ENCODE measurements at places on chromosomes 4 and X. TPM values are rescaled to one million over a fixed set of nuclear protein-coding genes. Genes with fewer than 3 reads are reported as not detected.

The DDX53 gene
- polyA plus RNA-seq = not detected

The SH3RF1 gene
- 1.4 TPM for polyA plus RNA-seq

The CCSER1 gene
- 1.3 TPM for polyA plus RNA-seq

The GUCY1B1 gene
- 3.6 TPM for polyA plus RNA-seq

The PGM2 gene
- 5.4 TPM for polyA plus RNA-seq

The PPARGC1A gene
- polyA plus RNA-seq = 0.53 TPM

The AFF2 gene
- 0.53 TPM for polyA plus RNA-seq

The KLB gene
- not detected for polyA plus RNA-seq

The CXXC4 gene
- 0.15 TPM for polyA plus RNA-seq

The MAGIX gene
- polyA plus RNA-seq = 2.1 TPM

The DIPK2B gene
- 2.0 TPM for polyA plus RNA-seq

The NRK gene
- not detected for polyA plus RNA-seq

GRCh38 chr4:109046471-109047201 lies 255.8 kb downstream of the COL25A1 start:
- H3K4me1 ChIP-seq = peaks cover 15% of the 10 kb centered on the region
- H3K27ac ChIP-seq = peak overlapping the region; percentile 30
- H3K27me3 ChIP-seq = no peaks in the 10 kb centered on the region

- no peak for DNase-seq
- no peak overlapping the region for H3K4me3 ChIP-seq
- peak overlapping the region; percentile 0 for H3K27ac ChIP-seq
- no peaks in the 10 kb centered on the region for H3K36me3 ChIP-seq
- H3K27me3 ChIP-seq = no peaks in the 10 kb centered on the region
- no peaks in the 10 kb centered on the region for H3K4me1 ChIP-seq
These were observed 3.8 kb downstream of the TCEAL9 start for GRCh38 chrX:103360092-103360491.

GRCh38 chrX:16136080-16136479 lies 12.7 kb downstream of the GRPR start:
- H3K27me3 ChIP-seq = no peaks in the 10 kb centered on the region
- H3K4me1 ChIP-seq = no peaks in the 10 kb centered on the region
- no peaks in the 10 kb centered on the region for H3K36me3 ChIP-seq
- H3K27ac ChIP-seq = no peak overlapping the region

DNA sequence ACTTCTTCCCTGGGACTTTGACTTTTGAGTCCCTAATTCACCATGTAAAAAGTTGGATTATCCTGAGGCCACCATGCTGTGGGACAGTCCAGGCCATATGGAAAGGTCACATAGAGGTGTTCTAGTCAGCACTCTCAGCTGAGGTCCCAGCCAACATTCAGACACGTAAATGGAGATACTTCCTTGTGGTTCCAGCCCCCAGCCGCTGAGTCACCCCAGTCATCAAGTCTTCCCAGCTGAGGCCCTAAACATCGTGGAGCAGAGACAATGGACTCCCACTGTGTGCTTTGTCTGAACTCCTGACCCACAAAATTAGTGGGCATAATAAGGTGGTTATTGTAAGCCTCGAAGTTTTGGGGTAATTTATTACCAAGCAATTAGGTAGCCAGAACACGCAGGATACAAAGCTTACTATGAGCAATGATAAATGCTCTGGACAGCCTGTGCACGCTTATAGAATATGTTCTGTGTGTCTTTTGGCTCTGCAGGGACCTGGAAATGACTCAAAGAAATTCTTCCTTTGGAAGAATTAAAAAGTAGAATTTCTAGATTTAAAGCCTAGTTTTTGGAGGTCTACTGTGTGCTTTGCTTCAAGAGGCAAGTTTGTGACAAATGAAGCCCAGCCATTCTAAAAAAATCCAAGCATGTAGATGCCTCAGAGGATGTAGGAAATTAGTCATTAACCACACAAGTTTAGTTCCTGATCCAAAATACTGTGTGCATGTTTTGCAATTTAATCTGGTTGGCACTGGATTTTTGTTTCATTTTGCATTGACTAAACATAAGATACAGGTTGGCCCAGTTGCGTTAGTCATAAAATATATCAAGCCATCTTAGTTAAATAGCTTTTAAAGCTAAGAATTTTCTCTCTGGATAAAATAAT lies 33.2 kb upstream of the SLC9A7 start:
- H3K4me3 ChIP-seq = no peak overlapping the region
- no peak for DNase-seq
- H3K27me3 ChIP-seq = no peaks in the 10 kb centered on the region
- H3K27ac ChIP-seq = no peak overlapping the region
- H3K4me1 ChIP-seq = peaks cover 13% of the 10 kb centered on the region
- H3K36me3 ChIP-seq = no peaks in the 10 kb centered on the region

- peaks cover 13% of the 10 kb centered on the region for H3K4me1 ChIP-seq
- peak overlapping the region; percentile 85 for H3K27ac ChIP-seq
- H3K27me3 ChIP-seq = no peaks in the 10 kb centered on the region
- H3K36me3 ChIP-seq = no peaks in the 10 kb centered on the region
- peak; percentile 81 for DNase-seq
These were observed 731 bp downstream of the BRWD3 start for GRCh38 chrX:80808881-80809411.

- peaks cover 25% of the 10 kb centered on the region for H3K4me1 ChIP-seq
- no peaks in the 10 kb centered on the region for H3K27me3 ChIP-seq
- H3K36me3 ChIP-seq = no peaks in the 10 kb centered on the region
- peak overlapping the region; percentile 42 for H3K27ac ChIP-seq
- H3K4me3 ChIP-seq = no peak overlapping the region
These were observed 5.1 kb upstream of the CXCL8 start for GRCh38 chr4:73735231-73735630.

DNA sequence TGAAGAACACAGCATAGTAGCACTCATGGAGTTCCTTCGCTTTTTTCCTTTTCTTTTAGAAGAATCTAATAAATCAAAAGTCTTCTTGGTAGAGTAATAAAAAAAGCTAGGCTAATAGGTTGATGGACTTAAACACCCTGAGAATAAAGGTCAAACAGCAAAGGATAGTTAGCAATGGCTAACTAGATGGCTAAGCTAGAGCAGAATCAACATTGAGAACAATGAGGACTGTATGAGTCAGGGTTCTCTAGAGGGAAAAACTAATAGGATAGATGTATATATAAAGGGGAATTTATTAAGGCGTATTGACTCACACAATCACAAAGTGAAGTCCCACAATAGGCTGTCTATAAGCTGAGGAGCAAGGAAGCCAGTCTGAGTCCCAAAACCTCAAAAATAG lies 550.9 kb downstream of the GLUD2 start:
- no peaks in the 10 kb centered on the region for H3K27me3 ChIP-seq
- no peak for DNase-seq
- H3K27ac ChIP-seq = no peak overlapping the region
- H3K36me3 ChIP-seq = no peaks in the 10 kb centered on the region
- H3K4me1 ChIP-seq = no peaks in the 10 kb centered on the region

DNA sequence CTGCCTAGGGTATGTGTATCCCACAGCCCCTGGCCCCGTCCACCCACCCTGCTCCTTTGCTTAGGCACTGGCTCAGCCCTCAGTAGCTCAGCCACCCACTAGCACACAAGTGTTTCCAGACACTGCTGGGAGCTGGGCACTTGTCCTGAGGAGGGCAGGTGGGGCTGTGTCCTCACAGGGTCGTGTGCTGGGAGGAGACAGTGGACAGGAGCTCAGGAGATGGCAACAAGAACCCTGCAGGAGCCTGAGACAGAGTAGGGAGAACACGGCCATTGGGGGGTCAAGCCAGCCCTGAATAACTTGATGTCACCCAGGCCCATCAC lies 5.5 kb upstream of the CPLX1 start:
- no peak for DNase-seq
- no peak overlapping the region for H3K4me3 ChIP-seq
- peaks cover 14% of the 10 kb centered on the region for H3K27me3 ChIP-seq
- peaks cover 5% of the 10 kb centered on the region for H3K4me1 ChIP-seq
- H3K27ac ChIP-seq = no peak overlapping the region
- H3K36me3 ChIP-seq = no peaks in the 10 kb centered on the region

- DNase-seq = no peak
- no peaks in the 10 kb centered on the region for H3K36me3 ChIP-seq
- no peaks in the 10 kb centered on the region for H3K4me1 ChIP-seq
- H3K4me3 ChIP-seq = no peak overlapping the region
These were observed 245.1 kb upstream of the ETNPPL start for GRCh38 chr4:109007976-109008375.

DNA sequence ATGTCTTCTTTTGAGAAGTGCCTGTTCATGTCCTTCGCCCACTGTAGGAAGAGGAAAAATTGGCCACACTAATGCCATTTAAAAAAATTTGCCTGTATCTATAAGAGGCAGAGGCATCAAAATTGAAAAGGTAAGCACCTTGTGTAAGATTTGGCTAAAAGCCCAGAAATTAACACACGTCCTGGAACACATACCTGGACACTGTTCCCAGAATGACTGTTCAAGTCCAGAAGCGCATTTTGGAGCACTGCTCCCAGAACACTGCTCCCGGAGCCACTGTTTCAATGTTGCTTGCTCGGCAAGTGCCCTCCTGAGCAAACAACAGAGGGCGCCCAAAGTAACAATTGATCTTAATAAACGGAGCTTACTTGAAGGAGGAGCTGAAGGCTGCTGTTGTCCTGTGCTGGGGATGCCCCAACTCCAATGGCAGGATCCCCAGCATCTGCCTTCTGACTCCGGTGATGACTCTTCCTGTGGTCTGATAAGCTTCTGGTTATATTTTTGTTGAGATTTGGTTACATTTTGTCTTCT lies 1958.6 kb downstream of the C4orf33 start:
- H3K27me3 ChIP-seq = no peaks in the 10 kb centered on the region
- DNase-seq = no peak
- H3K36me3 ChIP-seq = no peaks in the 10 kb centered on the region
- H3K27ac ChIP-seq = no peak overlapping the region

GRCh38 chr4:101818362-101818761 lies 27.8 kb downstream of the BANK1 start:
- H3K4me3 ChIP-seq = no peak overlapping the region
- H3K27me3 ChIP-seq = no peaks in the 10 kb centered on the region
- H3K36me3 ChIP-seq = peaks cover 13% of the 10 kb centered on the region
- no peaks in the 10 kb centered on the region for H3K4me1 ChIP-seq

DNA sequence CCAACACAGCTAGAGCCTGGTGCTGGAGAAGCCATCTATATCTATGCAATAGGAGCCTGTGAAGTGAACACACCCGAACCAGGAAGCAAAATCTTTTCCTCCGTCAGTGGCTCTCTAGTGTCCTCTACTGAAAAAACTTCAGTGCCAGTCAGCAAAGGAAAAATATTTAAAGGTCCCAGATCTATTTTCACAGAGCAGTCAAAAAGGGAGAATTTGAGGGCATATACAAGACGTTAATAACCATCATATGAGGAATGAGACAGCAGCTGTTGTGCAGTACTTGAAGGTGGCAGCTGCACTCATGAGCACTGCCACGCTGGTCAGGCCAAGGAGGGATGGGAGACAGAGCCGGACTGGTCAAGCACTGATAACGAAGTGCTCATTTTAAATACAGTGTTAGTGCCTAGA lies 14.4 kb downstream of the MCUB start:
- no peak overlapping the region for H3K4me3 ChIP-seq
- no peaks in the 10 kb centered on the region for H3K27me3 ChIP-seq
- H3K36me3 ChIP-seq = no peaks in the 10 kb centered on the region
- DNase-seq = no peak

- no peak overlapping the region for H3K27ac ChIP-seq
- peaks cover 29% of the 10 kb centered on the region for H3K36me3 ChIP-seq
- peaks cover 14% of the 10 kb centered on the region for H3K4me1 ChIP-seq
- no peak for DNase-seq
- no peaks in the 10 kb centered on the region for H3K27me3 ChIP-seq
These were observed 88.5 kb downstream of the FAM193A start for GRCh38 chr4:2624782-2625530.

DNA sequence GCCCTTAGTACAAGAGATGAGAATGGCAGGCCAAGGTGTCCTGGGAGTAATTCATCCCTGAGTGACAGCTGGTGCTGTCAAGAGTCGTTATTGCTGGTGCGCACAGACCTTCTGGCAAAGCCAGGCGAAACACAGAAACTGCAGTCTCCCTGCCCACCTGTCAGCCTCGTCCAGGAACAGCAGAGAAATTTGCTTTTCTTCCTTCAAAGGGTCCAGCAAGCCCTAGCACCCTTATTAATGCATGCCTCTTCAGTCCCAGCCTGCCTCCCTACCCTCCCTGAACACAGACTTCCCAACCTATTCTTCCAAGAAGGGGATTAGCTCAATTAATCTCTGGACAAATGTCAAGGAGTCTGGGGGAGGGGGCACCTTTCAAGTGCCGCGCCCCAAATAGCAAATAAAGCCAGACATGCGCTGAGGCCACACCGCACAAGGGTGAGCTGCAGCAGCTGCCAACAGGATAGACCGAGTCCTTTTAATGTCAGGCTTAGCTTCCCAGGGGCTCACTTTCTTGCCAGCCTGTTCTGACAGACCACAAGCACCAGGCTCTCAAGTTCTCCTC lies 250.7 kb upstream of the RASGEF1B start:
- H3K27me3 ChIP-seq = no peaks in the 10 kb centered on the region
- DNase-seq = no peak
- no peak overlapping the region for H3K4me3 ChIP-seq
- no peaks in the 10 kb centered on the region for H3K36me3 ChIP-seq

DNA sequence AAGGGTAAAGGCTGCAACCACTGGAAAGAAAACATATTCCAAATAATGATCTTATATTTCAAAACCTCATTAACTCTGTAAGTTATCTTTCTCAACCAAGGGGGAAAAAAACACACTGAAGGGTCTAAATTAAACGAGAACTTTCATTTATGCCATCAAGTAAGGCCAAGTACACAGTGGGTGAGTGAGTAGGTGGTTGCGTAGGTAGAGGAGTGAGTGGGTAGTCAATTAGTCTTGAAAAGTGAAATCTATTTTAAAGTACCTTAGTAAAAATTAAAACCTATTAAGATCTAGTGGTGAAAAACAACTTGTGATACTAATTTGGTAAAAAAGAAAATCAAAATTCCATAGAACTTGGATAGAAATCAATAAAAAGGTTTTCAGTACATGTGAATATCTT lies 3.5 kb downstream of the CASK start:
- no peaks in the 10 kb centered on the region for H3K36me3 ChIP-seq
- no peak overlapping the region for H3K4me3 ChIP-seq
- no peak for DNase-seq
- no peaks in the 10 kb centered on the region for H3K27me3 ChIP-seq
- no peak overlapping the region for H3K27ac ChIP-seq

All from spleen (tissue), 13 donors.